ENCODE measurements at places on chromosomes 1 and 21. TPM values are rescaled to one million over a fixed set of nuclear protein-coding genes. Genes with fewer than 3 reads are reported as not detected.

Gene IL12RB2
- 0.86 TPM for polyA plus RNA-seq

Gene MTF2
- 31.9 TPM for polyA plus RNA-seq

Gene BSND
- 0.07 TPM for polyA plus RNA-seq

Gene LCE1F
- not detected for polyA plus RNA-seq

Gene NPHS2
- polyA plus RNA-seq = 0.18 TPM
